T-helper 9 cell (primary cell): ENCODE measurements at places on chromosomes 12 and 14.
A peak's percentile ranks its signal among the peaks of the same experiment; 100 is the strongest.

GRCh38 chr12:94099632-94100031 is 48.7 kb upstream of the PLXNC1 start:
- DNase-seq = no peak

DNA sequence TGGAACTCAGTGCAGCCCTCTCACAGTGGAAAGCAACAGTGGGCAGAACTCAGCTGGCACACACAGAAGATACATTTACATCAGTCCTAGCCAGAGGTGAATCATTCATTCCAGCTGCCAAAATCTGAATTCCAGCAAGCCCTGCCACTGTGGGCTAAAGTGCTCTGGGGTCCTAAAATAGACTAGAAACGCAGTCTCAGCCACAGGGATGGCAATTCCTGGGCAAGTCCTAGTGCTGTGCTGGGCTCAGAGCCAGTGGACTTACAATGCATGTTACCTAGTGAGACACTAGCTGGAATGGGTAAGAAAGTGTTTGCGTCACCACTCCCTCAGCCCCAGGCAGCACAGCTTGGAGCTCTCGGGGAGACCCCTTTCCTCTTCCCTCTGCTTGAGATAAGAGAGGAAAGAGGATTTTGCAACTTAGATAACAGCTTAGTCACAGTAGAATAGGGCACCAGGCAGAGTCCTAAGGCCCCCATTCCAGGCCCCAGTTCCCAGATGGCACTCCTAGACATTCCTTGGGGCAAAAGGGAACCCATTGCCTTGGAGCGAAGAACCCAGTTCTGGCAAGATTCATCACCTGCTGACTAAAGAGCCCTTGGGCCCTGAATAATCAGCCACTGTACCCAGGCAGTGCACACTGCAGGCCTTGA is 592.9 kb downstream of the FSCB start:
- no peak for DNase-seq

GRCh38 chr12:132488127-132489077 is 1.5 kb upstream of the FBRSL1 start:
- DNase-seq = no peak

- no peak for DNase-seq
Observed at GRCh38 chr14:71387753-71388152, 480.5 kb downstream of the PCNX1 start.

DNA sequence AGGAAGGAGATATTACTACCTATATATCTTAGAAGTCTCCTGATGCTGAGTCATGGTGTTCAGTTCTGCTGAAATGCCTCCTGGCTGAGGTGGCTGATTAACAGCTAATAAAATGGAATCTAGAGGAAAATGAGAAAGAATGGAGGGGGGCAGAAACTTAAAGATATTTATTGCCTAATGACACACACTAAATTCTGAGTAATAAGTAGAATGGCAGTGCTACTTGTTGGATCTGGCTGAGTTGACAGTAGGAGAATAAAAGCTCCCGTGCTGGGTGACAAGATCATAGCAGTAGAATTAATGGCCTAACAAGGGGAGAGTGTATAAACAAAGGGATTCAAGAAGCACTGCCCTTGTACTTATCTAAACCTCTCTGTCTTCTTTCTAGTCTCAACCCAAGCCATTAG is 137.5 kb downstream of the CNTN1 start:
- no peak for DNase-seq

GRCh38 chr14:99435327-99435726 is 45.3 kb downstream of the SETD3 start:
- no peak for DNase-seq

GRCh38 chr12:104457746-104458693 is 1.3 kb downstream of the CHST11 start:
- DNase-seq = peak; percentile 50

DNA sequence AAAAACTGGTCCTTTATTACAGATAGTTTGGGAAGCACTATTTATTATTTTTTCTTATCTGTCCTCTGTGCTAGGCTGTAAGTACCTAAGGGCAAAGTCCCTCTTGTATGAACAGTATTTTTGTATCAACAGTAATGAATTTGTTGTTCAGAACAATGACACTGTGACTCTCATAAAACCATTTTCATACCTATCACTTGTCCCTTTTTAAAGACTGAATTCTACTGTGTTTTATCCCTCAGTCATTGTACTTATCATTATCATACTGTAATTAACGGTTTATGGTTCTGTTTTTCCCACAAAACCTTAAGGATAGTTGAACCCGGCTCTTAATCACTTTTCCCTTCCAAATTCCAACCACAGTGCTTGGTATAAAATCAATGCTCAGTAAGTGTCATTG is 69.4 kb downstream of the SRGAP1 start:
- no peak for DNase-seq

DNA sequence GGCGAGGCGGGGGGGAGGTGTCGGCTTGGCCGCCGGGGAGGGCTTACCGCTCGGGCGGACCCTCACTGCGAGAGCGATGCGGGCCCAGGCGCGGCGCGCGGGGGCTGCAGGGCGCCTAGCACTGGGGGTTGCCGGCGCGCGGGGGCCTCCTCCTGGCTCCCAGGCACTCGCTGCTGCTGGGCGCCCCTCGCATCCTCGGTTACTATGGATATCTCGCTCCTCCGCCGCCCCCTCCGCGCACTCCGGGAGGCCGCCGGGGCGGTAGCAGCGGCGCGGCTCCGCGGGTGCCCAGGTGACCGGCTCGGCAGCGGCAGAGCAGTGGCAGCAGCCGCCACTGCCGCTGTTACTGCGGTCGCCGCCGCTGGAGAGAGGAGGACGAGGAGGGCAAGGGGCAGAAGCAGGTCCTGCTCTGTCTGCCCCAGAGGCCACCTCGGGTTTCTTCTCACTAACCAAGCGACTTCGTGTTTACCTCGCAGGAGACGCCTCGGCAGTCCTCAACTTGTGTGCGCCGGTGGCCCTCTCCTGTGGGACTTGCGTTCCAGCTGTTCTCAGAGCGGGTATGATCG is 250.1 kb downstream of the APAF1 start:
- no peak for DNase-seq

DNA sequence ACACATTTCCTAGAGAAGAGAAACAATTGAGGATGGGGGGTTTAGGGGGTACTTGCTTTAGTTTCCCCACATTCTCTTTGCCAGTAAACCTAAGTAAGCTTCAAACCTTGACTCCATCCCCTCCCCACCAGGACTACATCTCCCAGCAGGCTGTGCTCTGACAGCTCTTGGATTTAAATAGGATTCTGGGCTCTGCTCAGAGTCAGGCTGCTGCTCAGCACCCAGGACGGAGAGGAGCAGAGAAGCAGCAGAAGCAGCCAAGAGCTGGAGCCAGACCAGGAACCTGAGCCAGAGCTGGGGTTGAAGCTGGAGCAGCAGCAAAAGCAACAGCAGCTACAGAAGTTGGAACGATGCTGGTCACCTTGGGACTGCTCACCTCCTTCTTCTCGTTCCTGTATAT is 20.6 kb downstream of the RDH12 start:
- DNase-seq = no peak

DNA sequence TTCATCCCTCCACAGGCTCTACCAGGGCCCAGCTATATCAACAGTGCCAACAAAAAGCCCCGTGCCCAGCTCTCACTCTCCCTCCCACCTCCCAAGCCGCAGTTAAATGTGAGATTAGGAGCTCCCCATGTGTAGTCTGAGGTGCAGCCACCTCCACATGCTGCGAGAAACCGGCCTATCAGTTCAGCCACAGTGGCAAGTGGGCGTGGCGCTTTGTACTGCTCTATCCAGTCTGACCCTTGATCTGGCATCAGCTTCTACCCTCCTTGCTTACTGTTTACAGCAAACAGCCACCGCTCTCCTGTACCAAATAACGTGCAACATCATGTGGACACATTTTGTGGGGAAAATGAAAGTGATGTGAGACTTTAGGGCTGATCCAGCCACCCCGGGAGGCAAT is 1.7 kb downstream of the PLEK2 start:
- no peak for DNase-seq

GRCh38 chr14:84180336-84180735 is 1349.6 kb upstream of the FLRT2 start:
- no peak for DNase-seq

DNA sequence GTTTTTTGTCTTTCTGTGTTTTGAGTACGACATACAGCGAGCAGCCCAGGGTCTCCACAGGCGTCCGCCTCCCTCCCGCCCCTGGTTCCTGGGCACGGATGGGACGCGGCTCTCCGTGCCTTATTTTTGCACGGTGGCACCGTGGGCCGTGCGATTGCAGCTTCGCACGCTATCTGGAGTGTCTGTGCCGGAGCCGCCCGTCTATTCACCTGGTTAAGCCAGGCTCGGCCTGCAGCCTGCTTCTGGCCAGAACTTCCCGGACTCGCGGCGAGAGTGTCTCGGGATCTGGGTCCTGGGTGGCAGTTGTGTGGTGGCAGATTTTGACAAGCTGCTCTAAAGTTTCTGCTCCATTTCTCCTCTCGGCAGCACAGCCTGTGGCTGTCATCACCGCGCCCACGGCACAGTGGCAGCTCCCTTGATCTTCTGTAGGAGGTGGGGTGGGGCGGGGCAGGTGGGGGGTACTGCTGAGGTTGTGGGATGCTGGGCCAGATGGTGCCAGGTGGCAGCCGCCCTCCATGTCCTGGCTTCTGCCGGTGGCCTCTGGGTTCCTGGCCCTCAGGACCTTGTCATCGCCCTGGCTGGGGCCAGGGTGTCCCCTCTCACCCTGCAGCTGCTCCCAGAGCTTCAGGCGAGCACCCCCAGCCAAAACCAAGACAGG is 2.9 kb downstream of the MMP17 start:
- DNase-seq = no peak

GRCh38 chr12:28104903-28105864 is 85.1 kb upstream of the CCDC91 start:
- no peak for DNase-seq

GRCh38 chr12:123671876-123672275 is 963 bp downstream of the TCTN2 start:
- no peak for DNase-seq

- no peak for DNase-seq
Observed at GRCh38 chr12:8519171-8519570, 5.9 kb downstream of the CLEC4D start.

DNA sequence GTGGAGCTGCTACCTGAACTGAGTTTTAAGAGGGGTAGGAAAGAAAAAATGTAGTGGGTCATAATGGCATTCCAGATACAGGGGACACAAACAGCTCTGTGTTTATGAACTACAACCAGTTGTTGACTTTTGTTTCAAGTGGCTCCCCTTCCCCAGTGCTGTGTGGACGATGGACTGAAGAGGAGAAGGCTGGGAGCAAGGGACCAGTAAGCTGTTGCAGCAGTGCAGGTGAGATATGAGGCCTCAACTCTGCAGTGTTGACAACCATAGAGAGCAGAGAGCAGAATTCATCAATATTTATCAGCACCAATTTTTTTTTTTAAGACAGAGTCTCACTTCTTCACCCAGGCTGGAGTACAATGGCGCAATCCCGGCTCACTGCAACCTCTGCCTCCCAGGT is 46.6 kb downstream of the MDM2 start:
- DNase-seq = no peak

DNA sequence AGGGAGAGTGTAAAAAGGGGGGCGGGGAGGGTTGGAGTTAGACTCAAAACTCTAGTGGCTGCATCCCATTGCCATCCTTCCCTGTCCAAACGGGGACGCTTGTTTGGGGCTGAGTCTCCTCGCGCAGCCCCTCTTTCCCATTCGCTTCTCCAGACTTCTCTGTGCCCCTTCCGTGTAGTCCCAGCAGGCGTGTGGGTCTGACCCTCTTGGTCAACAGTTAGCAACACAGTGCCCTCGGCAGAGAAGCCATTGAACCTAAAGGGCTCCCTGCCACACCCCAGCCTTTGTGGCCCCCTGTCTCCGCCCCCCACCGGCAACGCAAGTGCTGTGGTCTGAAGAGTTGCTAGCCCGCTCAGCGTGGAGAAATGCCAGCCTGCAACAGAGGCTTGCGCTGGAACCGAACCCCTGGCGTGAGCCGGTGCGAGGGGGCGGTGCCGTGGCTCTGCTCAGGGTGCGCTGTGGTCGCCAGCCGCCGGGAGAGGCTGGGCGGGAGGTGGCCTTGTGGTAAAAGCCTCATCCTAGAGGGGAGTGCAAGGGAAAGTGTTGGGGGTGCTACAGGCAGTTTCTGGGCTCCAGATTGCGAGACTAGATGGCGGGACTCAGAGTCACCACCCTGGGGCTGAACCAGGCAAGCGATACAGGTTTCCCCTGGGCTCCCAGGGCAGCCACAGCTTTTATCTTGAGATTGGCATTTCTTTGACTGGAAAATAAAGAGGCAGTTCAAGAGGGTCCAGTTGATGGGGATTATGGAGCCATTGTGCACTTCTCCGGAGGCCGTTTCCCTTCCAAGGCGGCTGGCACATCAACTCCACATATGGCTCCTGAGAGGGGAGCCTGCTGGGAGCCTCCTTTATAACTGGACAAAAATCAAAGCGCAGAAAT is 2.1 kb downstream of the PLXNC1 start:
- DNase-seq = peak; percentile 8

GRCh38 chr12:120872487-120872886 is 31.7 kb downstream of the SPPL3 start:
- no peak for DNase-seq

DNA sequence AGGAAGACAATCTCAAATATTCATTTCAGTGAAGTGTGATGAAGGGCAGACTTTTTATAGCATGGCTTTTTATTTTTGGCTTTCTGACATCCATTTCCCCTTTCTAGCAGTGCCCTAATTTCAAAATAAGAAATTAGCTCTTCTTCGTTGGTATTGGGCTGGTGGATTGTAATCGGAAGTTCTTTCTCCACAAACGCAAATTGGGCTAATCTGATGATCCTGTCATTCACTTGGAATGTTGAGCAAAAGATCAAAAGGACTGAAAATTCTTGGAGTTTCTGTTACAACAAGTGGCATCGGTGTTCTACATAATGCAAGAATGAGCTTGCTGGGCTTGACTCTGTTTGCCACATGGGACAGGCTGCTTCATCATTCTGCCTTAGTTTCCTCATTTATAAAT is 1182.8 kb downstream of the FLRT2 start:
- no peak for DNase-seq

- no peak for DNase-seq
Observed at GRCh38 chr14:69439521-69440270, 41.2 kb downstream of the SLC39A9 start.

DNA sequence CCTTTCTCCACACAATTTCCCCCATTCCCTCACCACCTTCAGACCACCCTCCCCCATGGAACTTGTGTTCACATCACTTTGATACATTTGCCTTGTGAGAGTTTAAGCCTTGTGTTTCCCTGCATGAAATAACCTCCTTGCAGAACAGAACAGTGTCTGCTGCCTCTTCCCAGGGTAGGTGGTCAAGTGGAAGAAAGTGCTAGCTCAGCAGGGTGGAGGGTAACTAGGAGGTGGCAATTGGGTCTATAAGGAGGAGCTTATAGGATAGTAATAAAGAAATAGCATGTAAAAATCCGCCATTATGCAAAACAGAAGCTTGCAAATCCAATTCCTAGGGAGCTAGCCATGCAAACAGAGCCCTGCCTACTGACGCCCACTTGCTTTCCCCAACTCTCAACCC is 13.9 kb upstream of the KRT8 start:
- no peak for DNase-seq

GRCh38 chr12:97425380-97425779 is 37.2 kb upstream of the RMST start:
- no peak for DNase-seq
